ENCODE measurements at places on chromosomes 3 and 15.

DNA sequence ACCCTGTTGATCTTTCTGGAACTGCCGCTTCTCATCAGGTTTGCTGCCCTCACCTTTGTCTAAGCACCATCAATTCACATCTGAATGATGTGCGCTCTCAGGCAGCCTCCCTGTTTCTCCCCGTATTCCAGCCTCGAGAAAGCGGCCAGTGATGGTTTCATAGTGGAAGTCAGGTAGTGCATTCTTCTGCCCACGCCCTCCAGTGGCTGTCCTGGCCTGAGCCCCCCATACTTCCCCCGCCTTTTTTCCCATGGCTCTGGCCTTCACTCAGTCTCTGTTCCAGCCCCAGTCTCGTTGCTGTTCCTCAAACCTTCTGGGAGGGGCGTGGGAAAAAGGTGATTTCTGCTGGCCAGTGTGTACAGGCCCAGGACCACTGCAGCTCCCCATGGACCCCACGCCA is 101.3 kb downstream of the ASB7 start:
- DNase-seq: no peak

GRCh38 chr3:15754047-15754446 is 43.7 kb downstream of the ANKRD28 start:
- DNase-seq: peak; percentile 14

- DNase-seq: no peak
These were observed 17.6 kb downstream of the DAZL start for GRCh38 chr3:16587681-16588060.

- no peak for DNase-seq
These were observed 58.6 kb upstream of the TJP1 start for GRCh38 chr15:29880886-29881285.

DNA sequence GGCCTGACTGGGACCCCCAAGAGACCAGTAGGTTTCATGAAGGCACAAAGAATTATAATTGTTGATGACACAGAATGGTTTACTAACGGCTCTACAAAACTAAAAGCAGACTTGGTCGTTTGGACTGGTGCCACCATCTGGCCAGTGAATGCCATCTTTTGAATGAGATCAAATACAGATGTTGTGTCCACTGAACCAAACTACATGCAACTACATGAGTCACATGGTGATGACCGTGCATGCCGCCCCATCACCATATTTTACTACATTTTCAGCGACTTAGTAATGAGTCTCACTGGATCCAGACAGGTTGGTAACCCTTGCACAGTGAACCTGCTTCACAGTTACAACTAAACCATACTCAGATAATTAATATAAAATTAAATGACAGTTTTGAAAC is 803.3 kb downstream of the DIPK2A start:
- no peak for DNase-seq

DNA sequence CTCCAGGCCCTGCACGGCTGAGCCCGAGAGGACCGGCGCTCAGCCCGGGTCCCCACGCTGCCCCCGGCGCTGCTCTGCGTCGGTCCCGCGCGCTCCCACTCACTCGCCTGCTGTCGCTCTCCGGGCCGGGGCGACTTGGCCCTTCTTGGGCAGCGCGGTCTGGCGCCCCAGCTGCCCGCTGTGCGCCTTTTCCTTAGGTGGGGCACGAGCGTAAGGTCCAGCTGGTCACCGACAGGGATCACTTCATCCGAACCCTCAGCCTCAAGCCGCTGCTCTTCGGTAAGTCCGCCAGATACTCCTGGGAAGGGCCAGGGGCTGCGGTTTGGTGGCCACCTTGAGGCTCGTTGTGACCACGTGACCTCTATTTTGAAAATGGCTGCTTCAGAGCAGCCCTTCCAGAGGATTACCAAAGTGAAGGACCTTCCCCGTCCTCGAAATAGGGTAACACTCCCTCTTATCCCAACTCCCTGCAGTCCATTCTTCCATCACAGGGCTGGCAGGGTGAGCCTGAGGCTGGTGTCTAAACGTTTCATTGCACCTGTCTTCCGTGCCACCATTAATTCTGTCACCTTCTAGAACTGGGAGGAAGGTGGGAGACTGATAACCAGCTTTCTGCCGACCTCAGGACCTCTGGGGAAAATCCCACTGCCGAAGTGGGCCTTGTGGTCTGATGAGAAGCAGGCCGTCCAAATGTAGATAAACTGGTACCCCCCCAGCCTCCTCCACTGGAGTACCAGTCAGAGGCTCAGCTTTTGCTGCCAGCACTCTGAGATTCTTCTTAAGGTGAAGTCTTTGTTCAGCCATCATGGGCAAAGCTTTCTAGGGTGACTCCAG is 812 bp downstream of the P4HTM start:
- DNase-seq: peak; percentile 42

DNA sequence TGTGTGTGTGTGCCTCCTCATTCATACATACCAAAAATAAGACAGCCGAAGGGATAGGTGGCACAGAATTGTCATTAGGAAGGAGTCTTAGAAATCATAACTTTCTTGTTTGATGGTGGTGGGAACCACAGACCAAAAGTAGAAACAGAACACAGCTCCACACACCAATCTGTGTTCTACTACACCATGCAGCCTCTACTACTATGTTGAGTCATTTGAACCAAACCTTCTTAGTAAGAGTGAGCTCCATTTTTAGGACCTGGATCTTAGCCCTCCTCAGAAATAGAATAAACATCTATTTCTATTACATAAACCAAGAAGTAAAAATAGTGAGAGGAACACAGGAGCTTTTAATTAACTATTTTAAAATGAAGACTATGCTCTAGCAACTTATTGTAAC is 27.9 kb upstream of the PLCH1 start:
- no peak for DNase-seq

DNA sequence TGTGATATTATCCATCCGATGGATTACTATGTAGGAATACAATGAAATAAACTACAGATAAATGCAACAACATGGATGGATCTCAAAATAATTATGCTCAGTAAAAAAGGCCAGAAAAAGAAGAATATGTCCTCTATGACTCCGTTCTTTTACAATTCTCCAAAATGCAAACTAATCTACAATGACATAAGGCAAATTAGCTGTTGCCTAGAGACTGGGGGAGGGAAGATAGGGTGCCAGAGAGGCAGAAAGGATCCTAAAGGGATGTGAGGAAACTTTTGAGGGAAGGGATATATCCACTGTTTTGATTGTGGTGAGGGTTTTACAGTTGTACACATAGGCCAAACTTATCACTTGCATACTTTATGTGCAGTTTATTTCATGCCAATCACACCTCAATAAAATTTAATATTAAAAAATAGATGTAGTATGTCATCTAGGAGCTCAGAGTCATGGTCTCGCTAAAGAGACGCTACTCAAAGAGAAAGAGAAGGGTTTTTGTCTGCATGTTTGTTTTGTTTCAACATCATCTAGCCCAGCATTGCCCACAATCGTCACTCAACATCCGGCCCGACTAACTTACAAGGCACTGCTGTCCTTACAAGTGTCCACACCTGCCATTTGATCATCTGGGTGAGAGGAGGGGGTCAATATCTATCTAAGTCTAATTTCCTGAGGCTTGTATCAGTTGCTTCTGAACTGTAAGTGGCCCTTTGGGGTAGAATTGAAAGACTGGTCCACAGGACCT is 29.5 kb downstream of the HES1 start:
- no peak for DNase-seq

- peak; percentile 13 for DNase-seq
These were observed 751 bp upstream of the RPS17 start for GRCh38 chr15:82540984-82541431.

DNA sequence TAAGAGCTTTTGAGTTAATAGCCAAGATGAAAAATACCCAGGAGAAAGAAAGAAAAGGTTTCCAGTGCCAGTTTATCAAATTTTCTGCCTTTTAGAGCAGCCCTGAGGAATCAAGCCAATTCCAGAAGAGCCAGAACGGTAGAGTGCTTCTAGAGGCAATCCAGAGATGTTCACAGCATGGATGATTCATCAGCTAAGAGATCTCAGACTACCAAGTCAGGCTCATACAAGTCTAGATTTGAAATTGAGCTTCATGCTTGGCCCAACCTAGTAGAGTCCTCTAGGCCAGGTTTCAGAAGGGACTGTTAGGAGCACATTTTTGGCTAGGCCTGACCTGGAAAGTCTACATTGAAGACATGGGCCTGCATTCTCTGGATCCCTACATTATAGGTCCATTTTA is 15.5 kb downstream of the WDR48 start:
- no peak for DNase-seq

- DNase-seq: no peak
These were observed 288.9 kb downstream of the EDEM1 start for GRCh38 chr3:5476403-5476802.

DNA sequence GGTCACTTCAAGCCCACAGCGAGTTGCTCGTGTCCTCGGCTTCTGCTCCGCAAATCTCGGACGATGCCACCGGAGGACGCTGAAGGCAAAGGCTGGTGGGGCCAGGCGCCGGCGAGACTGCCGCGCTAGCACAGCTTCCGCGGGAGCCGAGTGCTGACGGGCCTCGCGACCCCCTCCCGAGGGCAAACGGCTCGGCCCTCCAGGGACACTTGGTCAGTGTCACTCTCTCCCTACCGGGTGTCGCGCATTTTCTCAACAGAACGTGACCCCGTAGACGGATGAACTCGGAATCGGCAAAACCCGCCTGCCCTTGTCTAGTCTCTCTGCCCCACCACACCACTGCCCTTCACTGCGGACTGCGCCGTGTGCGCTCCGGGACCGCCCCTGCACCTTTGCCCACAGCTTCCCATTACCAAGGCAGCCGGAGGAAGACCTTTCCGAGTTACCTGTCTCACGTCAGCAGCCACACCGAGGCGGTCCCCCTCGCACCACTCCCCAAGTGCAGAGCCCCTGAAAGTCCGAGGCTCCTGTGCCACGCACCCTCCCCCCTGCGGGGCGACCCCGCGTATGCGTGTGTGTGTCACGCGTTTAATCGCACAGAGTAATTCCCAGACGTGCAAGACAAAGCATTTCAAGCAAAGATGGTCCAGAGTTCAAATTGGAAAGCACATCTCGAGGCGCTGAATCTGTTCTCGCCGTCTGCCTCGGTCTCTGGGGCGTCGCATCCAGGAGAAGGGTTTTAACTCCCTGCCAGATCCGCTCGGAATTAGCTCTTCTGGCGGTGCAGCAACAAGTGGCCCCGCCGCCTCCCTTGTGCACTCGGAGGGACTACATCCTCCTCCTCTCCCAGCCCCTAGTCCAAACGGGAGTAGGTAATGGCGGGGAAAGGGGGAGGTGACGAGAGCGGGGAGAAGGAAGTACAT is 245.0 kb upstream of the TOPAZ1 start:
- DNase-seq: no peak
